ENCODE measurements at places on chromosomes 12 and 14.

DNA sequence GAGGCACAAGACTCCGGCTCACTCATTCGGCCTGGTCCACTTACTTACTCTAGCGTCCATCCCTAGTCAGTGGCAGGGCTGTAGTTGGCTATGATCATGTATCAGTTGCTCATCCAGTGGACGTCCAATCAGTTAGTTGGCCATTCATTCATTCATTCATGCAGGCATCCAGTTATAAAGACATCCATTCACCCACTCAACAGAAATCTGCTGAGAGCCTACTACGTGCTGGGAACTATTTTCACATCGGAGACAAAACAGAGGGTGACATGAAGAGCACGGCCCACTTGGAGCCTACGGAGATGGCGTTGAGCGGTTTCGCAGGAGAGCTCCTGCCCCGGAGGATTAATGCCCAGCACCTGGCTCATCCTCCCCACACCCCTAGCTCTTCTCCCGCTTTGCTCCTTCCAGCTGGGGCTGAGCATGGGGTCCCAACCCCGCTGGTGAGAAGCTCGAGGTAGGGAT, 49.7 kb downstream of the SNAPC1 start:
- DNase-seq: no peak

GRCh38 chr14:70454731-70455130, 2.8 kb downstream of the ADAM21 start:
- DNase-seq: no peak

DNA sequence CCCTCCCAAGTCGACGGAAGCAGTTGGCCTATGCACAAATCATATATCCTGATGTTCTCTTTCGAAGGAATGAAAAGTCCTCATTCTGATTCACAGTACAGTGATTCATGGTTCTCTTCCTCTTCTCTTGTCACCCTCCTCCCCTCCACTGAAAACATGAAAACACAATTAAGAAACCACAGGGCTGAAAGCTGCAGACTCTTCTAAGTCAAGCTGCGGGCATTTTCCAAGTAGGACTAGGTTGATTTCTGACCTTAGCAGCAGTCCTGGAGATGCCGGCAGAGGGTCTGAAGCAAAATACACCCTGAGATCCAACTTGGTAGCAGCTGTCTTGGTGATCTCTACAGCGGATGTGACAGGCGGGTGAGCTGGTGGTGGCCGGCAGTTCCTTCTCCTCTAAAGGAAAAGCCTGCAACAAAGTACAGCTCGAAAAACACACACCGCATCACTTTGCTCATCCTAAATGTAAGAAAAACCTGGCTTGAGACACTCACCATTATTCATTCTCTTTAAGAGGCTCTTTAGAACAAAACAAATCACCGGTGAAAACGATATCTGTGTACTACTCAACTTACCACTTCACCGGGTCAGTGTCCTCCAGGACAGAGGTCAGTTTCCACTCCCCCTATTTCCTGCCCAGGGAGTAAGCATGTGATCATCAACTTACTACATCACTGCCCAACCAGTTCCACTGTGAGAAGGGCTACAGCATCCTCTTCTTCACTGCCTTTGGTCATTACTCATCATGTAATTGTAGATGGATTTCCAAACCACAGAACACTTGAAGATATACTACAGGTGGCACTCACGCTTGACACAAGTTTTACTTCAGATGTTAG, 6.0 kb downstream of the TMCC3 start:
- DNase-seq: no peak

DNA sequence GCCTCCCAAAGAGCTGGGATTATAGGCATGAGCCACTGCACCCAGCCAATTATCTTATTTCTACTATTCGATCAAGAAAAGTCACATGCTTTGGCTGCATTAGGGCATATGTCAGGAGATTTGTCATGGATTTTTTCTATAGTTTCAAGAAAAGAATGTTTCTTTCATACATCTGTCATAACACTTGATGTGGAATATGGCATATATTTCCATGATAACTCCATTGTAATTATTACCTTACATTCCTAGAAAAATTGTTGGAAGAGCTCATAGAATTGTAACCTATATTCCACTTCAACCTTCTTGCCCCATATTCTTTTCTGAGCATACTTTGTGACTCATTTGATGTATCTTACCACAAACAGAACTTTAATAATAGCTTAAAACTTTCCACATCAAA, 740.9 kb upstream of the FLRT2 start:
- no peak for DNase-seq

GRCh38 chr12:130818635-130819576, 20.1 kb downstream of the STX2 start:
- peak; percentile 49 for DNase-seq

- no peak for DNase-seq
Observed at GRCh38 chr14:65403231-65403630, 9.3 kb upstream of the FUT8 start.

GRCh38 chr12:39365364-39366001, 77.4 kb downstream of the KIF21A start:
- DNase-seq: no peak

DNA sequence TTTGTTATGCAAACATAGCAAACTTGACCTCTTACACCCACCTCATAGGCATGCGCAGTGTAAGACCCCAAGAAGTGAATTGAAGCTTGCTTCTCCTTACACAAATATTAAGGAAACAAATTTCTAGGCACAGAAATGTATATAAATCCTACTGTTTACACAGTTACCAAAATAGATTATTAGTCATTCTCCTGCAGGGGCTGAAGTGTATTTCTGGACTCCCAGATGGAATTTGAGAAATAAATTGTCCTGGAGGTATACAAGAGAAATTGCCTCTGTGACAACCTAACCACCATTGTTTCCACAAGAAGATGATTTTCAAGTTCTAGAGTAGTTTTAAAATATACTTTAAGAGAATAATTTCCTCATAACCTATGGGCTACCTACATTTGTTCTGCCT, 656.0 kb upstream of the MDGA2 start:
- no peak for DNase-seq

DNA sequence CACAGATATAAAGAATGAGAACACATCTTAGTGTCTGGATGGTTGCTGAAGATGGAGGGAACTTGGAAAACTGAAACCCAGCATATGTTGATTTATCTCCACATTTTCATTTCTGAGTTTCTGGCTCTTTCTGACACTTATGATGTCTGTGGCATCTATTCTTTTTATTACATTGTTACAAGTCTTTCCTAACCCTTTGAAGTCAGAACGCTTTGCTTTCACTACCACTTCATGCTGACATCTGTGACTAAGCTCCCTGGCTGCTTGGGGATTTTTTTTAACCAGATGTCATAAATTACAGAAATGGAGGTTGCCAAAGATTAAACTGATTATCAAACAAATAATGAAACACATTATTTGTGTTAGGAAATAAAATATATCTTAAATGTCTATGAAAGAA, 188.7 kb downstream of the KITLG start:
- DNase-seq: no peak

GRCh38 chr14:61244009-61244408, 37.1 kb downstream of the TMEM30B start:
- DNase-seq: no peak

GRCh38 chr12:81668475-81668874, 90.7 kb downstream of the PPFIA2 start:
- no peak for DNase-seq

DNA sequence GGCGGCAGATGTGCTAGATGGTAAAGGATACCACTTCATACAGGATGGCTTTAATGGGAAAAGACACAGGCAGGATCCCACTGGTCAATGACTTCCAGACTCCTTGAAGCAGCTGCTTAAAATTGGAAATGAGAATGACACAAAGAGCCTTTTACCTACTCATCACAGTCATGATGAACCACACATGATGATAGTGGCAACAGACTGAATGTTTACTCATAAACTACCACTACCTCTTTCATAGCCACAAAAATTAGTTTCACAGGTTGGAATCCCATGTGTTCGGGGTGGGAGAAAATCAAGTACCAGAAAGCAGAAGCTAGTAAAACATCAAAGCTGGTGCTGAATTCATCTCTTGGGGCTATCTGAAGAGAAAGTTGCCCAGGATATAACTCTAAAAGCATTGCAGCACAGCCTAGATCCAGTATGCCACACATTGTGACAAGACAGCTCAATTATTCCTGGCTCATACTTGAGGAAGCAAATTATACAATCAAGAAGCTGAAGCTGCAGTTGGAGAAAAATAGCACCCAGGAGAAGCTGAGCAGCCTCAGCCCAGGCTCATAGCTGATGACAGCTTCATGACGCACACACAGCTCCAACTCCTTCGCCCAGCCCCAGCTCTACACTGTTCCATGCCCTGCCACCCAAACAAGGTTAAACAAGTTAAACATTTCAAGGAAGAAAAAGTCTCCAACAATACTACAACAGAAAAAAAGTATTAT, 29.0 kb upstream of the C12orf50 start:
- DNase-seq: no peak

DNA sequence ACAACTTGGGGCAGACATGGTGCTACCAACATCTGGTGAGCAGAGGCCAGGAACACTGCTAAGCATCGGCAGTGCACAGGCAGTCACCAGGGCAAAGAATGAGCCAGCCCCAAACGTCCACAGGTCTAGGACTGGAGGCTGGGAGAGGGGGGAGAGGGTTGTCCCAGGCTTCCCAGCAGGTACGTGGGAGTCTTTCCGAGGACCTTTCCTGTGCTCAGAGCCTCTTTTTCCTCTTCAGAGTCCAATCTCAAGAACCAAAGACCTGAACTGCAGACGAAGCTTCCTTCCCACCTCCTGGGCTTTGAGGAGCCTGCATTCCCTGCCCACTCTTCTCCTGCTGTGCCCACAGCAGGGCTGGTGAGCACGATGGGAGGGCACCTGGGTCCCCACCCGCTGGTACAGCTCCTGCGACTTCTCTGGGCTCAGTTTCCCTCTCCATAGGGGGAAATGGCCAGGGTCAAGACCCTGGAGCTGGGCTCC, 48.7 kb downstream of the DLK1 start:
- DNase-seq: no peak

DNA sequence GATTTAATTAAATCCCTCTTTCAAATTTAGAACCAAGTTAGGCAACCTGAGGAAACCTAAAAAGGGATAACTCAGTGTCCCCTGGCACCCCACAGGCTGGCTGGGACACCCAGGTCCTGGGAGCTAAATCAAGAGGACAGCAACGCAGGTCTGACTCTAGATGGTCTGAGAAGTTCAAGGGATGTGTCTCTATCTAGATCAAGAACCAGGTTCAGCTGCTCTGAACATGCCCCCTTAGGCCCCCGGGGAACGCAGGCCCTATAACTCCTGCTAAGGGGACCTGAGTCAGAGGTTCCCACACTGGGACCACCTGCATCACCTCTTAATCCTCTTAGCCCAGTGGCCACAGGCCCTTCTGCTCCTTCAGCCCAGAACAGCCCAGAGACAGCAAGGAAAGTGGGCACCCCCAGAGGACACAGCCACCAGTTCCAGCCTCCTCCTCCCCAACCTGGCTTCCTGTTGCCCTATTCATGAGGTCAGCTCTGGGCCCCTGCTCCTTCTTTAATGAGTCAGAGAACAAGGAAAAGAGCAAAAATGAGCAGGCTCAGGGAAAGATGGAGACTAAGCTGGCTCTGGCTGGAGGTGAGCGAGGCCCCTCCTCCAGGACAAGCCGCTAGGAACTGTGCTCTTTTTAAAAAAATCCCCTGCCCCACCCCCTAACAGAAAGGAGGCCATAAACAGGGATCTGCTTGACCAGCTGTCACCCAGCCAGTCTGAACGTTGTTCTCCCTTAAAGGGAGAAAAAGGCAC, 10.8 kb downstream of the PITPNM2 start:
- DNase-seq: no peak

- no peak for DNase-seq
Observed at GRCh38 chr12:91381309-91381804, 198.7 kb upstream of the DCN start.

DNA sequence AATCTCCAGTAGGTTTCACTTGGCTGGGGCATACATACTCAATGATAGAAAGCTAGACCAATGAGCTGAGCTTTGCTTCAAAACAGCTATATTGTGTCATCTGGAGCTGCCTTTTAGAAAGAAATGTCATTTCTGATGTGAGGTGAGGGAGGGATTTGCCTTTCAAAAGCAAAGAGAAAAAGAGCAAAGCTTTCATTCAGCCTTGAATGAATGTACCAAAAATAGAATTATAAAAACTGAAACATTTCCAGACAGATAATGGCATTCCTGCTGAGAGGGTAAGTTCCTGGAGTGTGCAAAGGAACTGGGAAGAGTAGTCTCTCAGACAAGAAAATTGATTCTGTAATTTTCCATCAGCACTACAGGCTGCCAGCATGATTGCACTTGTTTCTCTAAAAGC, 710.0 kb downstream of the LRFN5 start:
- DNase-seq: no peak

DNA sequence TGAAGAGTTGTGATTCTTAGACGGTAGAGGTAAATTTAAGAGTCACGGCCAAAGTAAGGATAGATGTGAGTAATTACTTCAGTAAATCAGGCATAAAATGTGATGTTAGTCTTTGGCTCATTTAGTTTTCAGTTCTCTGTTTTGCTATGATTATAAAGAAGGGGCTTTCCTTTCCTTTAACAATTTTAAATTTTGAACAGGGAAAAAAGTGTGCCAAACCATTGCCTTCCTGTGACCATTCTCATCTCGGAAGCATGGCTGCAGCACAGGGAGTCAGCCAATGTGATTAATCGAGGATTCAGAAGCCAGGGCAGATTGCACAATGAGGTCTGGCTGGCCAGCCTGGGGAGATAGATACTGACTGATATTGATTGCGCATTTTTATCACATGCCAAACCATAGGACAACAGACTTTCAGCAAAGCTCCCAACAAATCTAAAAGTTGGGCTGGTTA, 480.2 kb upstream of the PRICKLE1 start:
- DNase-seq: no peak

GRCh38 chr12:55978393-55978792, 4.5 kb downstream of the RAB5B start:
- DNase-seq: no peak

GRCh38 chr12:103627189-103627855, 40.2 kb downstream of the STAB2 start:
- no peak for DNase-seq
